NCI-H187 treated with DMSO at 0.1 percent for 48 hours (cell line): ENCODE measurements at places on chromosomes 11 and 22.

DNA sequence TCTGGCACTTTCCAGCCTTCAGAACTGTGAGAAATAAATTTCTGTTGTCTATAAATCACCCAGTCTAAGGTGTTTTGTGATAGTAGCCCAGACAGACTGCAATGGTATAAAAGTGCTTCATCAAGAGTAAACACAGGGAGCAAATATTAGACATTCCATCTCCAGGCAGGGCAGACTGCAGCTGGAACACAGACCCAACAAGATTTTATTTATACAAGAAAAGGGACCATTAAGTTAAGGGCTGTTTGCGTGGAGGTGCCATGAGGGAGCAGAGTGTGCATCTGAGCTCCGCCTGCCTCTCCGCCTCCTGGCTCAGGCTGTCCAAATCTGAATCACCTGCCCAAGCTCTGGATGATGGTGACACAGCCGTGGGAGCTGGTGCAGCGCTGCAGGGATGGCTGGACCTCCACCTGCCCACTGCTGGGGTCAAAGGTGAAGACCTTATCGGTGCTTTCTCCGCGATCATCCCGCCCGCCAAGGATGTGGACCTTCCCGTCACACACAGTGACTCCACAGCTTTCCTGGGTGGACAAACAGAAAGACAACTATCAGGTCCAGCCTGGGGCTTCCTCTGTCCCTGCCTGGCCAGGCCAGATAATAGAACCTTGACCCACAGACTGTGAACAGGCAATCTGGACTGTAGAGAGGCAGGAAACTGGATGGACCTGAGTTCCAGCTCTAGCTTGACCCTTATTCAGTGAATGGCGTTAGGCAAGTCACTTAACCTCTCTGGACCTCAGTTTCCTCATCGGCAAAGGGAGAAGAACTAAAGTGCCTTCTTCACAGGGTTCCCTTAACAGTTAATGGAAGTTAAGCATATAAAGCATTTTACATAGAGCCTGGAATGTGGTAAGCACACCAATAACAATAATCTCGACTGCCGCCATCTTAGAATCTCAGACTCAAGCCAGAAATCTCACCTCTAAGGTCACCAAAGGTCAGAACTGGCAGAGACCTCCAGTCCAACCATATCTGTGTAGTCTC is 10.5 kb downstream of the KLHL35 start:
- DNase-seq: no peak

DNA sequence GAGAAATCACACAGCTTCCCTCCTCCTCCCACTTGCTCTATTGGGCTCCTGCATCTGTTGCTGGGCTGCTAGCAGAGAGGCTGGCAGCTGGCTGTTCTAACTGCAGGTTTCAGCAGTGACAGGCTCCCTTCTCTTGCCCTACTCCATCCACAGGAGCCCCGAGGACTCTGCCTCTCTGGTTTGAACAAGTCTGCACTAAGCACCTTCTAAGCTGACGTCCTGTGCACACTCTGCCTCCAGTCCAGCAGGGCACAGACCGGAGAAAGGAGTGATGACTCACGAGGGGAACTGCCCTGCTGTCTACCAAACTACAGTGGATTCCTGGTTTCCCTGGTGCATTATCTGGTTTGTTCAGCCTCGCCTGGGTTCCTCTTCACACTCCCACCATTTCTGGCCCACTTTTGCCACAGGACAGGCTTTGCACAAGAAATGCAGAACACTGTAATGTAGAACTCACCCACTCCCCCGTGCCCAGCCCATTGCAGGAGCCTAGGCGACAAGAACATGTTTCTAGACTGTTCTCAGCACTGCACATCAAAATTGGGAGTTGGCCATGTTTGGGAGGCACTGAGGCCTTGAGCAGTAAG is 26.0 kb downstream of the IL10RA start:
- no peak for DNase-seq

DNA sequence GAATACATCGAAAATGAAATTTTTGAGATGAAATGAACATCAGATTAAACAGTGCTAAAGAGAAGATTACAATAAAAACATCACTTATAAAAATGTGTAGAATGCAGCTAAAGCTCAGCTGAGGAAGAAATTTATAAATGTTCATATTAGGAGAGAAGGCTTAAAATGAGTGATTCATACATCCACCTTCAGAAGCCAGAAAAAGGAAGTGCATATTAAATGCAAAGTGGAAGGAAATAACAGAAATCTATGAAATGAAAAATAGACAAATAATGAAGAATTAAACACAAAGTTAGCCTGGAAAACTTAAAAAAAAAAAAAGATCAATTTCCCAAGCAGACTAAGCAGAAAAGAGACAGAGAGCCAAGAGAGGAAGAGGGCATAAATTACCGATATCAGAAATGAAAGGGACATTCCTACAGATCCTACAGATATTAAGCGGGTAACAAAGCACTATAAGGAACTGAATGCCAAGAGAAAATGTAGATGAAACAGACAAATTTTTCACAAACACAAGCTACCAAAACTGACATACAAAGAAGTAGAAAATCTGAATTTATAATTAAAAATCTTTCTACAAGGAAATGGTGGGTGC is 7.2 kb upstream of the MOB2 start:
- no peak for DNase-seq

DNA sequence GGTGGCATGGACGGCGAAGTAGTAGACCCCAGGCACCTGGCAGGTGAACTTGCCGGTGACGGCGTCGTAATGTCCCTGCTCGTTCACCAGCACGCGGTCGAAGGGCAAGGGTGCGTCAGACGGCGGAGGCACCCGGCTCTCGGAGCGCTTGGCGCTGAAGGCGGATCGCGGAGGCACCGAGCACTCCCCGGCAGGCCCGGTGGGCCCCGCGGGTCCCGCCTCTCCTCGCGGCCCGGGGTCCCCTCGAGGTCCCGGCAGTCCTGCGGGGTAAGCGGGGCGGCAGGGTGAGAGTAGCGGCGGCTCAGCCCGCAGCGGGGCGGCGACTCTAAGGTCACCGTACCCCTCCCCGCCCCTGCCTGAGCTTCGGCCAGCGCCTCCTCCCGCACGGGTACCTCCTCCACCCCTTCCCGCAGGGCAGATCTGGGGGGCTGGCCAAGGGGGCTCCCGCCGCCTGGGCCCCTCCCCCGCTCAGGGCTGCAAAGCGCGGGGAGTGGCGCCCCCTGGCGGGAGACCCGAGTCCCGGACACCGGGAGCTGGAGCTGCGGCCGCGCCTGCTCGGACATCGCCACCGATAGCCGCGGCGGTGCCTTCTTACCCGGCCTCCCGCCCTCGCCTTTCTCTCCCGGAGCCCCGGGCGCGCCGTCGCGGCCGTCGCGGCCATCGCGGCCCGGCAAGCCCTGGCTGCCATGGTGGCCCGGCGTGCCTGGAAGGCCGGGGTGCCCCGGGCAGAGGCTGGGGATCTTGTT is 921 bp downstream of the C1QTNF5 start:
- DNase-seq: no peak

- no peak for DNase-seq
Observed at GRCh38 chr22:46776876-46777608, 14.6 kb downstream of the TBC1D22A start.

- DNase-seq: no peak
Observed at GRCh38 chr11:73734993-73735392, 25.9 kb downstream of the RAB6A start.

DNA sequence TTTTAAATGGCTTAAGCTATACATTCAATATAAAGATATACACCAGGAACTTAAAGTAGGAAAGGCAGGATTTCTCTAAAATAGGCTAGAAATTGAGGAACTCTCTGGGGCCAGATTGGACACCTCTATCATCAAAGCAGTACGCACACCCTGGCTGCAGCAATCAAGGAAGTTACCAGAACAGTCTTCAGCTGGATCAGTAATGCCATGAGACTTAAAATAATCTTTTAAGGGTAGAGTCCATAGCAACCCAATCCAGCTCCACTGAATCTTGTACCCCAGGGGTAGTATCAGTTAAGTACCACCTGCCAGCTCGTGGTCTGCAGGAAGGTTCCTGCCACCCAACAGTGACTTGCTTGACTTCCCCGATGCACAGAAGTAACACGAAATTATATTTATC is 3.0 kb downstream of the RDX start:
- DNase-seq: no peak

- no peak for DNase-seq
Observed at GRCh38 chr11:35214792-35215193, 75.8 kb downstream of the CD44 start.

- no peak for DNase-seq
Observed at GRCh38 chr11:128726458-128727139, 32.7 kb downstream of the FLI1 start.

DNA sequence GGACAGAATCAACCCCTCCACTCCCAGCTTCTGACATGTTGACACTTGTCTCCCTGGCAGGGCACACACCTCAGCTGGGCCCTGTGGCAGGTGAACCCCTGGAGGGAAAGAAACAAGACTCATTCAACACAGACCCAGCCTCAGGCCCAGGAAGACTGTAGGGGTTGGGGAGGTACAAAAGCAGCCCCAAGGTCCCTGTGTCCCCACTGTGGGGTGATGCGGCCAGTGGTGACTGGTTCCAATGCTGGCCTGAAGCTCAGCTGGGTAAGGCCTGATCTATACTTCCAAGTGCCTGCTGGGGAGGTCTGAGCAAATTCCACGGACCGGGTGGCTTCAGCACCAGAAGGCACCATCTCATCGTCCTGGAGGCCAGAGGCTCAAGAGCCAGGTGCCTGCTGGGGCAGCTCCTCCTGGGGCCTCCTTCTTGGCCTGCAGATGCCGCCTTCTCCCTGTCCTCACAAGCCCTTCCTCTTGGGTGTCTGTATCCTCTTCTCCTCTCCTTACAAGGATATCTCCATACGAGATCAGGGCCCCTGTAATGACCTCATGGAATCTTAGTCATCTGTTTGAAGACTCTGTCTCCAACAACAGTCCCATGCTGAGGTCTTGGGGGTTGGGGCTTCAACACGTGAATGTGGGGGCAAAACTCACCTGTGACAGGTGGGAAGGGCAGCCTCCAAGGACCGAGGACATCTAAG is 1492.1 kb downstream of the BRD1 start:
- DNase-seq: no peak

DNA sequence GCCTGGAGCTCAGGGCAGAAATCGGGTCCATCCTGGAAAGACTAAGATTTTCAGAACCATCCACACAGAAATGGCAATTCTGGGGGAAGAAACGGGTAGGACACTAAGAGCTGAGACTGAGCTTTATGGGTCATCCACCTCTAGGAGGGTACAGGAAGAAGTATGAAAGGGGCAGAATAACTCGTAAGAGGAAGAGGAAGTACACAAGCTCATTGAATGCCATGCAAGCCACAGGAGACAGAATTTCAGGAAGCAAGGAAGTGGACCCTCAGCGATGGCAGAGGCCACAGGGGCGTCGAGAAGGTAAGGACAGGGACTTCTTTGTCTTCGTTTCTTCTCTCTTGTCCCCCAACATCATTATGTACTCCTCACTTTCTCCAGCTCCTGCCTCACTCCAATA is 169.6 kb downstream of the MAML2 start:
- no peak for DNase-seq

DNA sequence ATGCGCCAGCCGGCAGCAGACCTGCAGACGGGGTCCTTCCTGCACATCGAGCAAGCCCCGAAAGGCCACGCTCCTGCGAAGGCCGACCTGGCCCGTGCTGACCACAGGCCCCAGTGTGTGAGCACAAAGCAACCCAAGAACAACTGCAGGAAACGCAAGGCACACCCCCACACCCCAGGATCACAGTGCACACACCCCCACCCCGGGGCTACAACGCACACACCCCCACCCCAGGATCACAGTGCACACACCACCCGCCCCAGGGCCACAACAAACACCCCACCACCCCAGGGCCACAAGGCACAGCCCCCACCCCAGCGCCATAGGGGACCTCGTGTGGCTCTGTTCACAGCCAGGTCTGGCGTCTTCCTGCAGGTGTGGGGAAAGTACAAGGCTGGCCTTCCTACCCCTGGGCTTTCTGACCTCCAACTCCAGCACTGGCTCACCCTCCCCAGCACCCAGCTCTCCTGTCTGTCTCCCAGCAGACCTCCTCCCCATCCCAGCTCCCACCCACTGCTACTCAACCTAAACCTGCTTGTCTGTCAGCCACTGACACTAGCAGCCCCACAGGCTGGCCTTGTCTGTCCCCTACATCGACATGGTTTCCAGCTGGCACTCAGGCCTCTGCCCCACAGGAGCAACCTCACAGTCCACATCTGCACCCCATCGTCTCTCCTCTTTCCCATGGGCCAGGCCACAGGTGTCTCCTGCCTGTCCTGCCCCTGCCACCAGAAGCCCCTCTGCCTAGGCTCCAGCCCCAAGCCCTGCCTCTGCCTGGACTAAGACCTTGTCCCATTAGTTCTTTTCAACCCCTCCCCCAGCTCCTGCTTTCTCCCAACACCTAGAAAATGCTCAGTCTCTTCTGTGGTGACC is 20.5 kb upstream of the EFCAB6 start:
- no peak for DNase-seq

DNA sequence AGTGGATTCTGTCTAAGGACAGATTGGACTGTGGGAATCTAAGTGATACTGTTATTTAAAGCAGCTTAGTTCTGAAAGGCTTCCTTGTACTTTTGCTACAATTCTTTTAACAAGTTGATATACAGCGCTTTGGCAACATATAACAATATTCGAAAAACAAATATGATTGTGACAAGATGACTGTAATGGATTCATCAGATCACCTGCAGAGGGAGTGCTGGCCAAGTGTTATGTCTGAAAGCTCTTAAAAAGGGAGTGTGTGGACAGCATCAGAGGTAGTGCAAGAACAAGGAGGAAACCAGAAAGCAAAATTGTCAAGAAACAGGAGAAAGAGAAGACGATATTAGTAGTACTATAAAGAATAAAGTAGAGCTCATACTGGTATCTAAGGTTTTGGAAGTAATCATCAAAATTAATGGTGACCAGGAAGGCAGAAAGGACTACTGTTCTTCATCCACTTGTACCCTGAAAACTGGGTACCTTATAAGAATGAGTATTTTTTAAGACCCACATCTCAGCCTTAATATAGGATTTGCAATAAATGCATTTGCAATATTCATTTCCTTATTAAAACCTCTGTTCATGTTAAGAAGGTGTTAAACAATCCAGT is 1112.0 kb upstream of the CCDC90B start:
- DNase-seq: peak; percentile 52

- DNase-seq: no peak
Observed at GRCh38 chr11:37468344-37468743, 870.3 kb upstream of the RAG2 start.
